ELR (cell line): ENCODE measurements at places on chromosomes 3 and 15.

- peak; percentile 62 for DNase-seq
Observed at GRCh38 chr3:57006949-57007419, 53.5 kb upstream of the SPATA12 start.

DNA sequence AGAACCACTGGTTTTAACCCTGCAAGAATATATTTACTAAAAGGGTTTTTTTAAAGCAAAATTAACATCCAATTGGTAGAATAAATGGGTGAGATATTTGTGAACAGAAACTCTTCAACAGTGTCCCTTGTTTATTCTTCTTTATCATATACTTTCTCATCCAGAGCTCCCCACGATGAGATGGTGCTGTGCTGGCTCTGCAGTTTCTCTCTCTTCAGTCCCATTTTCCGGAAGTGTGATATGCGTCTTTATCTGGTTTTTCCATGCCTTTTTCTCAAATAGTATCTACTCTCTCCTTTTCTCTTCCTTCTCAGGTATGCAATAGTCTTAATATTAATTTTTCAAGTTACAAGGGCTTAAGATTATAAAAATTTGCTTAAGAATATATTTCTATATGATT, 1.5 kb downstream of the EAF2 start:
- no peak for DNase-seq

- DNase-seq: no peak
Observed at GRCh38 chr3:167538081-167538480, 64.2 kb upstream of the SERPINI2 start.

- peak; percentile 75 for DNase-seq
Observed at GRCh38 chr3:158105710-158106253, 438 bp downstream of the SHOX2 start.

DNA sequence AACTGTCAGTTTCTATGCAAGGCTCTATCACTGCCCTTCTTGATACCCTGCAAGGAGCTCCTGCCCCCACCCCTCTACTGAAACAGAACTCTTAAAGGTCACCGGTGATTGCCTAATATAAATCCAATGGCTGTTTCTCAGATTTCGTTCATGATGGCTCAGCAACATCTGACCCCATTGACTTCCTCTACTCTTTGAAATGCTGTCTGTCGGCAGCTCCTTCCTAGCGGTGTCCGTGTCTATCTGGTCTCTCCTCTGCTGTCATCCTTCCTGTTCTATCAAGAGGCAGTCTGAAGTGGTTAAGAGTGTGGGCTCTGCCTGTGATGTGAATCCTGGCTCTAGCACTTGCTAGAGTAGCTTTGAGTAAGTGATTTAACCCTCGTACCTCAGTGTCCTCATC, 5.5 kb downstream of the TMEM266 start:
- DNase-seq: no peak

DNA sequence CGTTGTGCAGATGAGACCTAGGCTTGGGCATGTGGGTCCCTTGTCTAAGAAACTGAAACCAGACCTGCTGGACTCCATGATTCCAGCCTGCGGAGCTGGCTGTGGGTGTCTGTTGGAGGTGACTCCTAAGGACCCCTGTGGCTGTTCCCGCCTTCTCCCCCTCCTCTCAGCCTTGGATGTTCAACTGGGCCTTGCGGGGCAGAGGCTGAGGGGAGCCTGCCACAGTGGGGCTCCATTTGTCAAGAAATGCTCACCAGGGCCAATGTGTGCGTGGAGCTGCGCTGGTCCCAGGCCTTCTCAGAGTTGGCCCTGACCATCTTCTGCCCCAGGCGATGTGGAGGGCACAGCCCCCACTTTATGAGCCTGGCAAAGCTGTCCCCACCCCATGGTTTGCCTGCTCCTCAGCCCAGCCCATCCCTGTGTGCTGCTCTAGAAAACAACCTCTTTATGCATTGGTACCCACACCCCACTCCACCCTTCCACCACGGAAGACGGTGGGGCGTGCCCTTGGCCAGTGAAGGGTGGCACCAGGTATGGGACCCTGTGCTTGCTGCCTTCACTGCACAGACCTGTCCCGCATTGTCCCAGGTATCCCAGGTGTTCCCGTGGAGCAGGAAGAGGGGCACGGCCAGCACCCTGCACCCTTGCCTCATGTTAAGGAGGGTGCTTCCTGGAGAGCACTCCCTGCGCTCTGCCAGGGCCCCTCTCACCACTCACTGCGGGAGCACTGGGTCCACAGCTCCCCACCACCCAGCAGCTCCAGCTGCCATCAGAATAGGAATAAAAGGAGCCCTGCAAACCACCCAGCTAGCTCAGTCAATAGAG, 7.9 kb downstream of the MESP2 start:
- no peak for DNase-seq

DNA sequence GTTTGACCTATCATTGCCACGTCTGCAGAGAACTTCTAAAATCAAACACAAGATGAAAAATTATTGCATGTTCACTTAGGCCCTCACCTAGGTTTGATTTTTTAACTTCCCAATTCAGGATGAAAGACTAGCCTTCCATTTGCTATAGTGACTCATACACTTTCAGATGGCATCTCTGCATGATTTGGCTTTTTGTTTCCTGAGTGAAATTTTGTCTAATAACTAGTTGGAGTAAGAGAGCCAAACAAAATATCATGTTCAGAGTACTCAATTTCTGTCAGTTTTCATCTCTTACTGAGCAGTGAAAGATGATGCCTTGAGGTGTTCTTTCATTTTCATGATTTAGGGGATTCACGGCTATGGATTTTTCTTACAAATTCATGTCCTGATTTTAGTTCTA, 122.9 kb downstream of the NSUN3 start:
- peak; percentile 43 for DNase-seq

GRCh38 chr3:46900007-46900292, 22.4 kb downstream of the PTH1R start:
- DNase-seq: no peak

- no peak for DNase-seq
Observed at GRCh38 chr3:45664578-45664977, 24.6 kb upstream of the SACM1L start.

GRCh38 chr3:100902572-100902971, 90.6 kb downstream of the ABI3BP start:
- peak; percentile 81 for DNase-seq

DNA sequence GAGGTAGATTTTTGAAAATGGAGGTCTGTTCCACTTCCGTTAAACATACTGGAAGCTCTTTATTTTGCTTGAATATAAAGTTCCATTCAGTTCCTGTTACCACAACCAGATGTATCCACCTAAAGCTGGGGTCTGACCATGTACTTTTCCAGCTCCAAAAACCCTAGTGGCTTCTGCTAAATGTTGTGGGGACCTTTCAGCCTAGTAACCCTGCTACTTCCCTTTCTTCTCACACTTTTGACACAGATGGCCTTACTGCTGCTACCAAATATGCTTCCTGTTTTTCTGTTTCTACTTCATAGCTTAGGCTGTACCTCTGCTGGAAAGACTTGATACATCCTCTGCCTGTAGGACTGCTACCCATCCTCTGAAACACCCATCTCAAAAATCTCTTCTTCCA, 87.8 kb downstream of the COL6A6 start:
- no peak for DNase-seq

DNA sequence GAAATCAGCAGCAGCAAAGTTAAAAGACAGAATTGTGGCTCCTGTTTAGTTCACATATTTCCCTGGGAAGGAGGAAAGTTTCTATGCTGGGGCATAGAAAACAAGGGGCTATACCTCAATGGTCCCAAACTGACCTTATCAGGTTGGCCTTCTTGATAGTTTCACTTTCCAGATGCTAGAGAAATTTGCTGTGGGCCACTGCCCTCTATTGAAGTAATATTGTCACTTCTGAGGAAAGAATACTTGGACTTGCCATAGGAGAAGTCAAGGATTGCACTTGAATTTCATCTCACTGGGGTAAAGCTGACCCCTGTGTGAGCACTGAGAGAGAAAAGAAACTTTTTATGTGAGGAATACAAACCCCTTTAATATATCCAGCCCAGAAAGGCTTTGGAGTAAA, 49.3 kb upstream of the XCR1 start:
- peak; percentile 53 for DNase-seq

- DNase-seq: no peak
Observed at GRCh38 chr3:23781051-23781450, 24.7 kb upstream of the UBE2E1 start.

DNA sequence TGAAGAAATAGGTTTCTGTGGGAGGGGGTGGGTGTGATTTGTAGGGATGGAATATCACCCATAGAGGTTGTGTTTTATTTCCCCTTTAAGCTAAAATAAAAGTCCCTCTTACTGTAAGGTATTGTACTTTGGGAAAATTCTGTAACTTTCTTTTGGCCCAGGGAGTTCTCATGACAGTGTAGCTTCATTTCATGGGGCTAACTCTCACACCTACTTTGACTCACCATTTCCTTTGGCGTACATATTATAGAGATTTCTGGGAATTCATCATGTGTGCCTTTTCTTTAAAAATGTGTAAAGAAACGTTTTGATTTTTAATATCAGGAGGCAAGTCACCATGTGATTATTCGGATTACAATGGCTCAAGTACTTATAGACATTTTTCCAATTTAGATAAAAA, 477.7 kb upstream of the CFAP20DC start:
- DNase-seq: no peak

GRCh38 chr15:37054336-37054735, 46.0 kb downstream of the MEIS2 start:
- no peak for DNase-seq

DNA sequence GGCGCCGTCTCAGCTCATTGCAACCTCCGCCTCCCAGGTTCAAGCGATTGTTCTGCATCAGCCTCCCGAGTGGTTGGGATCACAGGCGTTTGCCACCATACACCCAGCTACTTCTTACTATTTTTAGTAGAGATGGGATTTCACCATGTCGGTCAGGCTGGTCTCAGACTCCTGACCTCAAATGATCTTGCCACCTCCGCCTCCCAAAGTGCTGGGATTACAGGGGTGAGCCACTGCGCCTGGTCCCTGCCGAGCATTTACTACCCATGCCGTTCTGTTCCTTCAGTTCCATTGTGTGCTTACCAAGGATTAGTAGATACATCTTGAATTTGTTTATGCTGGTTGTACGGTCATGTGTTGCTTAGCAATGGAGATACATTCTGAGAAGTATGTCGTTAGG, 10.3 kb downstream of the CHD2 start:
- DNase-seq: no peak

DNA sequence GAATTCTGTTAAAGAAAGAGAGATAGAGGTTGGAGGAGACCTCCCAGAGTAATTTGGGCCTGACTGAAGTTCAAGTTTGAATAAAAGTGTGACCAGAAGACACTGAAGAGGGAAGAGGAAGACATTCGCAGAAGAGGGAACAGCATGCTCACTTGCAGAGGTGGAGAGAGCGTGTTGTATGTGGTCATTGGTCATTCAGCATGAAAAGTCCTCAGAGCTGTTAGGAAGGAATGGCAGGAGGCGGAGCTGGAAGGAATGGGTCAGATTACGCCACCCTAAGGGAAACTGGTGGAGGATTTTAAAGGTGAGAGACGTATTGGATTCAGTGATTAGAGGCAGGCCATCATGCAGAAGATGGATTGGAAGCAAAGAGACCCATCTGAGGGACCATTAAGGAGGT, 41.6 kb downstream of the IQCH start:
- DNase-seq: no peak

DNA sequence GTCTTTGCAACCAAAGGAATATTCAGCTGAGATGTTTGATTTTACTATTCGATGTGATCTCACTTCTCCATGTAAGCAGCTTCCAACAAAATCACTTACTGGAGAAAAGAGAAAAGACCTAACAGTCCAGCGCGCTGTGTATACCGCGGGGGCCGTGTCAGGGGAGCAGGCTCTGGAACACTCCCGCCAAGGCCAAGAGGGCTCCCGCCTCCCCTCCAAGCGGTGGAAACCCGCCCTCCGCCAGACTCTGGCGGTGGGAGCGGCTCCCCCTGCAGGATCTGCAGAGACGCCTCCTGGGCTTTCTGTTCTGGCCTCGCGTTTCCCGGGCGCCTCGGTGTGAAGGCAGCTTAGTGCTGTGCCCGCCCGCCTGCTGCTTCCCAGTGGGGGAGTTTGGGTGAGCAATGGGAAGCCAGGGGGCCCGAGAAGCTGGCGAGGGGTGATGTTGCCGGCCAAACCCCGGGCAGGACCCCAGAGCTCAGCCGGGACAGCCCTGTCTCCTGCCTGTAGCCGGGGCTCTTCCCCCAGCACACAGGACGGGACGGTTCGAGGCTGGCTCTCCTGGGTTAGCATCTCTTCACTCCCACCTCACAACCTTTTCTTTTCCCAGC, 36.3 kb downstream of the CHST14 start:
- DNase-seq: peak; percentile 85

DNA sequence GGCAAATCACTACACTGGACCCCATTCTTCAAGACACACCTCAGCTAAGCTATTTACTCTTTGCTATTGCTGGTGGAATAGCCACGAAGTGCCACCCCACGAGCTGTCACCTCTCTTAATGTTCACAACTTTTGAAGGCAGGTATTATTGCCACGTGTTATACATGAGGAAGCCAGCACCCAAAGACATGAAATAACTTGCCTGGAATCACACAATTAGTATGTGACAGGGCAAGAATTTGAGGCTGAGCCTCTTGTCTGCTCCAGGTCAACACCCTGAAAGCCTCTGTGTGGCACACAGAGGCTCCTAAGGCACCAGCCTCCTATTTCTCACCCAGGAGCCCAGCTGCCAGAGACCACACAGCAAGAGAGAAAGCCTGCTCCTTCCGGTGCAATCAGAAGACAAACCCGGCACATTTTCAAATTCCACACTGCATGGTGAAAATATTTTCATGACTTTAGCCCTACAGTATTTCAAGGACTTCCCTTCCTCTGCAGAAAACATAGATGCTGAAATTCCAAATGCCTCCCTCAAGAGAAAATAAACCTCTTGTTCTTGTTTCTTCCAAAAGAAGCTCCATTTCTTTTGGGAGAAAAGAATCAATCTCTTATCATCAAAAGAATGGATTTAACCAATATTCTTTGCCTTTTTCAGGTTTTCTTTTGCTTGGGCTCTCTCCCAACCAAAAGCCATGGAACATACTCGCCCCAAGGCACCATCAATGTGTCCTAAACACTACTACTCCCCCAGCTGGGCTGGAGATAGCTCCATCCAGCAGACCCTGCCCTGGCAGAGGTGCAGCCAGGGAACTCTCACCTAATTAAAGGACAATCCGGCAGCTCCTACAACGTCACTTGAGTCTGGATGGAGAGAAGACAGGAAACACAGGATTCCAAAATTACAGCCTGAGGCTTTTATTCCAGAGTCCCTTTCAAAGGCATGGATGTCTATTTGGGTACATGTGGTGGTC, 84.7 kb upstream of the THBS1 start:
- DNase-seq: no peak

GRCh38 chr3:160720123-160720746, 35.8 kb upstream of the PPM1L start:
- peak; percentile 19 for DNase-seq

DNA sequence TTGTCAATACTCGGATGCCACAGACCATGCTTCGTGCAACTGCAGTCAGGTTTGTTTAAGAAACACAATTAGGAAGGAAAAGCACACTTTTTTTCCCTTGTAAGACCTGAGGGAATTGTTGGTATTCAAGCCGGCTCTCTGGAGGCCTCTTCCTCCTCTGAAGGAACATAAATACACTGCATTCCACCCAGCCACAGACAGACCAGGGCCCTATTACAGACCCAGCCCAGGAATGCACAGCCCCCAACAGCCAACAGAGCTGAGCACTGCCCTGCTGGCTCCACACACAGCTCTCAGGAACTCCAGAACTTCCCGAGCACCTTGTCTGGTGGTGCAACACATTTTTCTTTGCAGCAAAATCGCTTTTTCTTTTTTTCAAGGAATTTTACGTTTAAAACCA, 488.7 kb upstream of the PROK2 start:
- DNase-seq: peak; percentile 29

- no peak for DNase-seq
Observed at GRCh38 chr3:13552857-13553652, 4.1 kb downstream of the FBLN2 start.
